Anterior cingulate cortex (tissue), 58 donors: ENCODE measurements at places on chromosomes 13 and 19.

- DNase-seq = no peak
These were observed 30.9 kb upstream of the SMAD9 start for GRCh38 chr13:36950920-36951319.

- DNase-seq = no peak
These were observed 79.2 kb upstream of the SLC10A2 start for GRCh38 chr13:103145442-103145841.

DNA sequence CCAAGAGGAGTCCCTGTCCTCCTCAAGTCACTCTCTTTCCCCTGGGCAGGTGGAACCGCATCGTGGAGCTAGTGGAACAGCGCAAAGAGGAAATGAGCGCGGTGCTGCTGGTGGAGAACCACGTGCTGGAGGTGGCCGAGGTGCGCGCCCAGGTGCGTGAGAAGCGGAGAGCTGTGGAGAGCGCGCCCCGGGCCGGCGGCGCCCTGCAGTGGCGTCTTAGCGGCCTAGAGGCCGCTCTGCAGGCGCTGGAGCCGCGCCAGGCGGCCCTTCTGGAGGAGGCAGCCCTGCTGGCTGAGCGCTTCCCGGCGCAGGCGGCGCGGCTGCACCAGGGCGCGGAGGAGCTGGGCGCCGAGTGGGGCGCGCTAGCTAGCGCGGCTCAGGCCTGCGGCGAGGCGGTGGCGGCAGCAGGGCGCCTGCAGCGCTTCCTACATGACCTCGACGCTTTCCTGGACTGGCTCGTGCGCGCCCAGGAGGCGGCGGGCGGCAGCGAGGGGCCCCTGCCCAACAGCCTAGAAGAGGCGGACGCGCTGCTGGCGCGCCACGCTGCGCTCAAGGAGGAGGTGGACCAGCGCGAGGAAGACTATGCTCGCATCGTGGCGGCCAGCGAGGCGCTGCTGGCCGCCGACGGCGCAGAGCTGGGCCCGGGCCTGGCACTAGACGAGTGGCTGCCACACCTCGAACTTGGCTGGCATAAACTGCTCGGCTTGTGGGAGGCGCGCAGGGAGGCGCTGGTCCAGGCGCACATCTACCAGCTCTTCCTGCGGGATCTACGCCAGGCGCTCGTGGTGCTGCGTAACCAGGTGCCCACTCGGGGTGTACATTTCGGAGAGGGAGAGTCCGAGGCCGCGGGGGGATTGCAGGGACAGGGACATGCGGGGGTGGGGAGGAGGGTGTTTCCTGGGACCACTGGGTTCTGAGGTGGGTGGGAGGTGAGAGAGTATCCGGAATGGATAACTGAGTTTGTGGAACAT is 52.8 kb downstream of the SPTBN4 start:
- no peak for DNase-seq

DNA sequence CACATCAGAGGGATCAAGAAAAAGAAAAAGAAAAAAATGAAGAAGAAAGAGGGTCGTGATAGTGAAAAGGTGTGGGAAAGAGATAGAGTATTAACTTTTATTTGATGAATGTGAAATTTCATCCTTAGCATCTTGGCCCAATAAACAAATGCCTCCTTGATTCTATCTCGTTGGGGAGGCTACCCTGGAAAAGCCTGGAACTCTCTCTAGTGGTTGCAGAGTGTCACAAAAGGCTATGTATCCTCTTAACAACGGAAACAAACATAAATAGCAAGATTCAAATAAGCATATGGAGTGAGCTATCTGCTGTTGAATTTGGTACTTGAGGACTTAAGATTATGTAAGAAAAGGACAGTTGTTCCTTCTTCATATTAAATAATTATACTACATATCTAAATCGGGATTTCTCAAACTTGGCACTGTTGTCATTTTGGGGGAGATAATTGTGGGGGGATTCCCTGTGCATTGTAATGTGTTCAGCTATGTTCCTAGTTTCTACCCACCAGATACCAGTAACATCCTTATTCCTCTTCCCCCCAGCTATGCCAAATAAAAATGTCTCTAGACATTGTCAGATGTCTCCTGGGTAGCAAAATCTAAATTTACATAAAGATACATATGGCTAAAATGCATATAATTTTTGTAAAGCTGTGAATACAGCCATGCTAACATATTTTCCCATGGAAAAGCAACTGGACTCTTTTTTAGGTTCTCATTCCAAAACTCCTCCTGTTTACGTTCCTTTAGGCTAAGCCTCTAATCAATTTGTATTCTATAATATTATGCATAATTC is 557.2 kb downstream of the DCT start:
- DNase-seq = no peak

- no peak for DNase-seq
These were observed 41.0 kb downstream of the ANKRD10 start for GRCh38 chr13:110873639-110874507.

DNA sequence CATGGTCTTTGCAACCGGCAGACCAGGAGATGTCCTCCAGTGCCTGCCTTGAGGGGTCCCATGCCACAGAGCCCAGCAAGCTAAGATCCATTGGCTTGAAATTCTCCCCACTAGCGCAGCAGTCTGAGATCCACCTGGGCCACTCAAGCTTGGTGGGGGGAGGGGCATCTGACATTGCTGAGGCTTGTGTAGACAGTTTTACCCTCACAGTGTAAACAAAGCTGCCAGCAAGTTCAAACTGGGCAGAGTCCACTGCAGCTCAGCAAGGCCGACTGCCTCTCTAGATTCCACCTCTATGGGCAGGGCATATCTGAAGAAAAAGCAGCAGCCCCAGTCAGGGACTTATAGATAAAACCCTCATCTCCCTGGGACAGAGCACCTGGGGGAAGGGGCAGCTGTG is 32.0 kb upstream of the ITM2B start:
- DNase-seq = no peak

DNA sequence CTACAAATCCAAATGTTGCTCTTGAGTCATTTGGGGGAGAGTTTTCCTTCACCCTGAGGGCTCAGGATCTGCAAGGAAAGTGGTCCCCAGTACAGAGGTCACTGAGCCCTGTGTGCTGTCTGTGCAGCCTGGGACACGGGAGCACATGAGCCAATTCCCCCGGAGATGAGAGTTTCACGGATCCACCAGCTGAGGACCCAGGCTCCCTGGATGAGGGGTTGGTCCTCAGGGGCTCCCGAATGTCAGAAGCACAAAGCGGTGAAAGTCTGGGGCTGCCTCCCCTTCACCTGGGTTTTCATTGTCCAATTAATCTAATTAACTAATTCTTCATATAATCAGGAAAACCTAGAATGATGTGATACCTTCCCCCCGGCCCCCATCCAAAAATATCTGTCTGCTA is 13.6 kb upstream of the LILRB2 start:
- DNase-seq = no peak

- no peak for DNase-seq
These were observed 4.2 kb upstream of the PDX1 start for GRCh38 chr13:27915301-27916207.

GRCh38 chr13:79483086-79483706 is 2.2 kb downstream of the NDFIP2 start:
- no peak for DNase-seq

DNA sequence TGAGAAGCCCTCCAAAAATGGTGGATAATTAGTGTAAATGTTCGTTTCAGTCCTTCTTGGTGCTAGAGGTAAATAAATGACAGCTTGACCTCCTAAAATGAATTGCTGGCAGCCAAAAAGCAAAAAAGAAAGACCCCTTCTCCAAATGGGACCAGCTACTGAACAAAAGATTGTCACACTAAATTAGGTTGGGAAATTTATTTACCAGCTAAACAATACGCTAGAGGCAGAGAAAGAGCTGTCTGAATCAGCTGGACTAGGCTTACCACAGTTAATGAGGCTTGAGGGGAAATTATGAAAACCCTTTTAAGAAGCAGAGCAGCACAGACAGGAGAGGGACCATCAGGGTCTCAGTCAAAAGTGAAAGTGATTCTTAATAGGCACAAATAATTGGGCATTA is 498.9 kb downstream of the SUCLA2 start:
- no peak for DNase-seq

DNA sequence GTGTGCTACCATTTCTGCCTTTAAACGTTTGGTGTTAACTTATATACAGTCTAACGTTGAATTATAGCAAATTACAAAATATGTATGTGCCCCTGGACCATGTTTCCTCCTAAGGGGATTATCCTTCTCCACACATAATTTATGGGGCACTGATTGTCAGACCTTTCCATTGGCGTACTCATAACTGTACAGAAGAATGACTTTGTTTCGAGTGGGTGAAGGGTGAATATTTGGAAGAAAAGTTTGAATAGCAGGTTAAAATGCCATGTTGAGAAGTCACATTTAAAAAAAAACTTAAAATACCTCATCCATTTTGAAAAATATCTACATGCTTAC is 58.8 kb downstream of the SLC10A2 start:
- no peak for DNase-seq

DNA sequence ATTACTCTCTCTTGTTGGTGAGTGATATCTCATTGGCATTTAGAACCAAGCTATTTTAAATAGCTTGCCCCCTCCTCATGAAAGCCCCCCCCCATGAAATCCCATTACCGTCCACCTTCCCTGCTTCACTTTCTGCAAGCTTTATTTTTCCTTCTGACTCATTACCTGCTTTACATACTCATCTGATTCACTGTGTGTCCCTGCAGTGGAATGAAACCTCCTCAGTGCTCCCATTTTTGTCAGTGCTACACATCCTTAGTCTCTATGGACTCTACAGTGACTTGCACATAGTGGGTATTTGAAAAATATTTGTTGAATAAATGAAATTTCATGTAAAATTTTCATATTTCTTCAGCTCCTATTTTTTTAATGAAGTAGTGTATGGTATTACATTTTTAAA is 62.3 kb downstream of the DOCK9 start:
- DNase-seq = no peak

- no peak for DNase-seq
These were observed 485.2 kb downstream of the ZNF536 start for GRCh38 chr19:30857388-30857787.

DNA sequence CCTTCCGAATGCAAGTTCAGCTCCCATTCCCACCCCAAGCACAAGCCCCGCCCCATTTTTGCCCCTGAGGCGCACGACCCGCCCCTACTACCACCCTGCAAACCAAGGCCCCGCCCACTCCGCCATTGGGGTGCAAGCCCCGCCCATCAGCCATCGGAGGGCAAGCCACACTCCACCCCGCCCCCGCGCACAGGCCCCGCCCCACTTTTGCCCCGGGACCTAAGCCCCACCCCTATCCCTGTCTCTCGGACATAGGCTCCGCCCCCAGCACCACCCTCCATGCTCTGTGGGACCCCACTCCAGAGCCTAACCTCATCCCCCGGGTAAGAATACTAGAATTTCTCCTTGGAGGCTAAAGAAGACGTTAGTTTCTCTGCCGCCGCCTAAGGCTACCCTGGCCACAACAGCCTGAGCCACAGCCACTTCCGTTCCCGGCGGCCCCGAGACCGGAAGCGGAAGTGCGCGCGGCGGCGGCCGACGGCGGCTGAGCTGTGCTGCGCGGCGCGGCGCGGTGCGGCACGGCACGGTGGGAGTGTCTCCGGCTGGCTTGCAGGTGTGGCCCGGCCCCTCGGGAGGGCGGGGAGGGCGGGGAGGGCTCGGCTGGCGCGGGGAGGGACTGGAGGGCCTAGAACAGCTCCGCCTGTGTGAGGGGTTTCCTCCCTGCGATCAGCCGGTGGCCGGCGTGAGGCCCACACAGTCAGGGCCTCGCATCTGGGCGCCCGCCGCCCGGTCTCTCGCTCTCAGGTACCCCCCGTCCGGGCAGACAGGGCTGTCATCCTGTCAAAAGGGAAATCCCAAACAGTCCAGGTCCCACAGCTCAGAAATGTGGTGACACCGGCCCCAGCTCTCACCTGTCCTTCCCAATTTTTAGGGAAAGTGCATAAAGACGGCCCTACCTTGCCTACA is at the start of gene ZNF333:
Gene ZNF333, plus strand, starts transcription at position 451 of the 906 bp plus-strand sequence. CDS start 3,444 bp downstream, outside the sequence.
- DNase-seq = peak; percentile 95

DNA sequence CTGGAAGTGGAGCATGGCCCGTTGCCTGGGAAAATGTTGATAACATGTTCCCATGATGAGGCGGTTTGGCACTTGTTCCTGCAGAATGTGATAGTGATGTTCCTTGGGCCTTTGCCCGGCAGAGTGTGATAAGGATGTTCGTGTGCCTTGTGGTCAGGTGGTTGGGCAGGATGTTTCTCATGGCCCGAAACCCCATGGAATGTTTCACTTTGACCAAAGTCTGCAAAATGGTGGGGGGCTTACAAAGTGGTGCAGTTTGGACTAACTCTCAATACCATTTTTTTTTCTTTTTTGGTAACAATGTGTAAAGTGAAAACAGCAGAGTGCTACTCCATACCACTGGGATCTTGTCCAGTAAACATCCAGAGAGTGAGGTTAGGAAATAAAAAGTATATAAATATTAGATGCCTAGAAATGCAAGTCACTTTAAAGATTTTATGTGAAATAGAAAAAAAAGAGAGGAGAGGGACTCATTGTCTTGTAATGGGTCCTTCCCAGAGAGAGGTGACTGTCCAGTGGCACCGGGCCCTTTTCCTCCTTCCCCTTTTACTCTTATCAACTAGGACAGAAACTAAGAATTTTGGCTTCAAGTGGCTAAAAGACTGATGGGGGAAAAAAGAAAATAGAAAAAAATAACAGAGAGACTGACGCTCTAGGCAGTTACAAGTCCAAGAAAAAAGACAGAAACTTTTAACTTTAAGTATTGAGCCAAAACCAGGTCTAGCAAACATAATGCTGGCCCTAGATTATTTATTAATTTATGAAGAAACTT is 5.7 kb downstream of the FPR3 start:
- DNase-seq = no peak

- no peak for DNase-seq
These were observed 431.9 kb downstream of the COG6 start for GRCh38 chr13:40087091-40088002.

GRCh38 chr13:42883771-42884467 is 102.5 kb downstream of the FAM216B start:
- DNase-seq = no peak

DNA sequence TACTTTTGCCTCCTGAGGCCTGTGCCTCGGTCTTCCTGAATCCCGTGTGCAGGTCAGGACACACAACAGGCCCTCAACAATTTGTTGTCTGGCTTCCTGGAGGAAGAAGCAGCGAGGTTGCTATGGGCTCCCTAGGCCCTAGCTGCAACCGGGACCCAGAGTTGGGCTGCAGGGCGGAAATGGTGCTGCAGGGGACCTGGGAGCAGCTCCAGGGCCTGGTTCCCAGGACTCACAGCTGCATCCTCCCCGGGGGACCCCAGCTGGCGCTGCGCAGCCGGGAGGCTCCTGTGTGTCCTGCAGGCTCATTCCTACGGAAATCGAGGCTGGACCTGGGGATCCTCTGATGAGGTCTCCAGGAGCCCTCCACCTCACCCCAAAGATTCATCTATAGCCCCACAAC is 999 bp upstream of the TNFAIP8L1 start:
- DNase-seq = no peak

GRCh38 chr19:18589380-18590272 is 1.0 kb downstream of the REX1BD start:
- no peak for DNase-seq

GRCh38 chr13:20475927-20476691 is 49.5 kb downstream of the CRYL1 start:
- no peak for DNase-seq

GRCh38 chr13:28707629-28708427 is 10.9 kb downstream of the SLC46A3 start:
- DNase-seq = peak; percentile 71
